ENCODE measurements at places on chromosomes 11 and 22. TPM values are rescaled to one million over a fixed set of nuclear protein-coding genes. Genes with fewer than 3 reads are reported as not detected.

LYVE1 gene
- 0.59 TPM for polyA plus RNA-seq

GRCh38 chr11:35337914-35338305 lies 81.4 kb downstream of the SLC1A2 start:
- DNase-seq, result no peak

DNA sequence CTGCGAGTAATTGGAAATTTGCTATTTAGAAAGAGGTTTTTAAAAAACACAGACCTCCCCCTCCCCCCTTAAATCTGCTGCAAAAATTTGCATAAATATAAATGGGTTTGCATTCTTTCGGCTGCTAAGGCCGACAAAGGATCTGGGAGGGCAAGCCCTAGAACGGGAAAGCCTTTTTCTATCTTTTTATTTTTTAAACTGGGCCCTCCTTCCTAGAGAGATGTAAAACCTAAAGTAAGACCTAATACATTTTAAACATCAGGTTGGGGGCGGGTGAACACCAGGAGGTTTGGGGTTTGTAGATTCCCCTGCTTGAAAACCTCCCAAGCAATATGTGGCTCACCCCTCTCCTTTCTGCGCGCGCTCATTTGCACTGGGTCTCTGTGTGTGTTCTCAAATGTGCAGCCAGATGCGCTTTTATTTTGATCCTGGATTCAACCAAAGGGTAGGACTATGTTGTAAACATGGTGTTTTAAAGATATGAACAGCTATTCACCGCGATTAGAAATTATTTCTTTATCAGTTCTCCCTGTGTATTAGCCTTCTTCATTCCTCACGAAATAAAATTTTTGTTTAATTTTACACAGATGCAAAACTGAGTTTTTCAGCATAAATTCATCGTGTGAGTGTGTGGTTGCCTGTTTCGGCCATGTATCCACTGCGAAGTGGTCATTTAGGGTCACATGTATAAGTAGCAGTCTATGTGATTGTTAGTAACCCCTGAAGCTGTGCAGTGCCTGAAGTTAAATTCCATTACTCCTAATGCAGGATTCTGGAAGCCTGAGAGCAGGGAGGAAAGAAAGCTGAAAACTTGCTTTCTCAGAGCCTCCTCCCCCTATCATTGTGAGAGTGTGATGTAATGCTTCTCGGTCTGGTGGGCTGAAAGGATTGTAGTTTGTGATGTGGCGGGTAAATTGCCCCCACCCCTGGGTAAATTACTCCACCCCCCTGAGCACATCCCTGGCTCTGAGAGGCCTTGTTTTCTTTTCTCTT lies 988 bp downstream of the TNRC6B start:
- no peak for DNase-seq

- no peak for DNase-seq
These were observed 223.1 kb upstream of the B3GAT1 start for GRCh38 chr11:134634897-134635831.
